ENCODE measurements at places on chromosomes 7 and 10.
A peak's percentile ranks its signal among the peaks of the same experiment; 100 is the strongest.

GRCh38 chr7:2934211-2934731, 90.2 kb upstream of the GNA12 start:
- no peak for DNase-seq

GRCh38 chr10:132146271-132146671, 40.5 kb upstream of the DPYSL4 start:
- no peak for DNase-seq

GRCh38 chr7:139692723-139693122, 85.1 kb downstream of the HIPK2 start:
- DNase-seq, result no peak

DNA sequence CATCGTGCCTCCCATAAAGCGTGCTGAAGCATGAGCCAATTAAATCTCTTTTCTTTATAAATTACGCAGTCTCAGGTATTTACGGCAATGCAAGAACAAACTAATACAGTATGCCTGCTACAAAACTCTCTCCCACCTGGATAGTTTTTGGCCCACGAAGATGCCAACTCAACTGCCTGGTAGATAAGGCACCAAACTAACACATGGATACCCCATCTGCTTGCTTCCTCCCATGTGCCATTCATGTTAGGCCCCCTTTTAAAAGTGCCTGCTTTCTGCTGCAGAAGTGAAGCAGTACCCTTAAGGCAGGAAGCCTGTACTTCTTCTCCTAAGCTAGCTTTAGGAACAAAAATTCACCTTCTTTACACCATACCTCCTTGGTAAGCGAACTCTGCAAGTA, 15.6 kb upstream of the EPC1 start:
- no peak for DNase-seq

DNA sequence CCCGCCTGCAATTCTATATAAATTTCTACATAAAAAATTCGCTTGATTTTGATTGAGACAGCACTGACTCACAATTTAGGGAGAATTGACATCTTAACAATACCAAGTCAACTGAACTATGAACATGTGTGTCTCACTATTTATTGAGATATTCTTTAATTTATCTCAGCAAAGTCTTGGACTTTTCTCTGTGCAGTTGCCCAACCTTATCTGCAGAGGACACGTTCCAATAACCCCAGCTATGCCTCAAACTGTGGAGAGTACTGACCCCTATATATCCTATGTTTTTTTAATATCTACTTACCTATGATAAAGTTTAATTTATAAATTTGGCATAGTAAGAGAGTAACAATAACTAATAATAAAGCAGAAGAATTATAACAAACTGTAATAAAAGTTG, 69.4 kb upstream of the PIP4K2A start:
- no peak for DNase-seq

GRCh38 chr7:24438232-24438631, 135.0 kb upstream of the PALS2 start:
- DNase-seq, result no peak

GRCh38 chr7:90413185-90413528, 9.9 kb downstream of the CLDN12 start:
- no peak for DNase-seq

DNA sequence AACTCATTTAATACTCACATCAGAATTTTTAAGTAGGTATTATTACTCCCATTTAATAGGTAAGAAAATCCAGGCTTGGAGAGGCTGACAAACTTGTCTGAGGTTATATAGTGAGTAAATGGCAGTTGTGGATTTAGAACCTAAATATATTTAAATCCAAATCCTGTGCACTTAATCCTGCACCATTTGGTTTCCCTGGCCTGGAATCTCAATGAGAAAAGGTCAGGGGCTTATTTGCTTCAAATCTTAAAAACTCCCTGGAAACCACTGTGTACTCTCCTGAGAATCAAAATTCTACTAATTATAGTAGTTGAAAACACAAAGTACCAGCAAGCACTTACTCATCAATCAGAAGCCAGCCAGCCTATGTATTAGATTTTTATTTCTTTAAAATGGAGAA, 97.7 kb downstream of the DNMBP start:
- no peak for DNase-seq

DNA sequence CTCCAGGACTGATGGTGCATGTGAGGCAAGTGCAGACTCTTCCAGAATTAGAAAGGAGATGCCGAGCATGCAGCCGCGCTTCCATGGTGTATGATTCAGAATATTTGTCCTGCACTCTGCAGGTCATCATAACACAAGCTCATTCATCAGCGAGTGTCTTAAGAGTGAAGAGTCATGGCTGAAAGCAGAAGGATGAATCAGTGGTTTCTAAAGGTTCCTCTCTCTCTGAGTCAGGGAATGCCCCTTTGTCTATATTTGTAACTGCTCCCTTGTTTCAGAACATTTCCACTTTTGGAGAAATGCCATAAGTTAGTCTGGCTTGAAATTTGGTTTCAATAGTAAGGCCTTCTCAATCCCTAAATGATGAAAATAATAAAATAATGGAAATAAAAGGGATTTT, 52.3 kb downstream of the HECW1 start:
- DNase-seq, result no peak

DNA sequence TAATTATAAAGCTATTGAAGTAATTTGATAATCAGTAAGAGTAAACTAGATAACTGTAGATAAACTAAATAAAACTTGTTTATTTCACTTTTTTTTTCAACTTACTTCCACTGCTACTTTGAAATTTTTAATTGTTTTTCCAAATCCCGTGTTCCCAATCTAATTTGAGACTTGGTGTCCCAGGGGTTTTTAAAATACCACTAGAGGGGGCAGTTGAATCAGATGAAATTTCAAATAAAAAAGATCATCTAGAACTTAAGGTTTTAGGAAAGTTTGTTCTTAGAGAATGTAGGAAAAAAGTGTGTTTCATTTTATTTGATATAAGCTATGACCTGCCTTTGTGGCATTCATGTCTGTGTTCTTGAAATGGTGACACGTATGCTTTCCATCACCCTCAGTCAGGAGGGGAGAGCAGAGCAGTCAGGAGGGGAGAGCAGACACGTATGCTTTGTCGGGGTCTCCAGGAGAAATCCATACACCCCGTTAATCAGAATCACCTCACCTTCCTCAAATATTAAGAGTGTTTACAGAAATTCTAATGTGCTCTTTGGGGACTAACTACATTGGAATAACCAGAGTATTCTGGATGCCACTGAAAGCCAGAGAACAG, 49.9 kb downstream of the C10orf67 start:
- no peak for DNase-seq

GRCh38 chr7:22949944-22950343, 64.0 kb downstream of the HYCC1 start:
- DNase-seq, result no peak

DNA sequence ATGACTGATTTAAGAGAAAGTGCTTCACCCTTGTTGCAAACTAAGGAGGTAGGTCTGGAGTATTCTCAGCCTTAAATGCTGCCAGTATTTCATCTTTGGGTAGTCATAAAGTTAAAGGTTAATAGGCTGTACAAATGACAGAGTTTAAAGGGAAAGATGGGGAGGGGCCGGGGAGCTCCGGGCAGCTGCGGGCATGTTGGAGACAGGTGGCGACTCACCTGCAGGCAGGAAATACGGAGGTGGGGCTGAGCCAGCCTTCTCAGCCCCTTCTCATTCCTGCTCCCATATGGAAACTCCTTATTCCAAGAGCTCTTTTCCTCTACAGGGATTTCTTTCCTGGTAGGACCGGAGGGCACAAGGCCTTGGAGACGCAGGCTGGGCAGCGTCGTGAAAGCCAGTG, 31.8 kb upstream of the HMX3 start:
- no peak for DNase-seq

- no peak for DNase-seq
These were observed 282.0 kb downstream of the ADK start for GRCh38 chr10:74432841-74433594.

DNA sequence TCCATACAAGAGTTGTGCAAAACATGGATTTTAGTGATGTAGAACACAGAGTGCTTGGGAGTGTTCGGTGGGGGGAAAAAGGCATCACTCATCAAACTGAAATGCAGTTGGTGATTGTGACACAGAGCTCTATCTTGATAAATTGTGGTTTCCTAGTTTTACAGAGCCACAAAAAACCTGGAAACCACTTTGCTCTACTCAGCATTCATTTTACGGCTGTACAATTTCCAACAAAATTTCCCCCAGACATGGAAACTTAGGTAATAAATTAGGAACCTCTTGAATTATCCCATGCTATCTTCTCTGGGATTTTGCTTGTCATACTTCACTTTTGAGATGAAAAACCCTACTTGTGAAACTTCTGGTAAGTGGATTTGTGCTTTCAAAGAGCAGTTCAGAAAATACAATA, 614.9 kb upstream of the FZD8 start:
- DNase-seq, result no peak

DNA sequence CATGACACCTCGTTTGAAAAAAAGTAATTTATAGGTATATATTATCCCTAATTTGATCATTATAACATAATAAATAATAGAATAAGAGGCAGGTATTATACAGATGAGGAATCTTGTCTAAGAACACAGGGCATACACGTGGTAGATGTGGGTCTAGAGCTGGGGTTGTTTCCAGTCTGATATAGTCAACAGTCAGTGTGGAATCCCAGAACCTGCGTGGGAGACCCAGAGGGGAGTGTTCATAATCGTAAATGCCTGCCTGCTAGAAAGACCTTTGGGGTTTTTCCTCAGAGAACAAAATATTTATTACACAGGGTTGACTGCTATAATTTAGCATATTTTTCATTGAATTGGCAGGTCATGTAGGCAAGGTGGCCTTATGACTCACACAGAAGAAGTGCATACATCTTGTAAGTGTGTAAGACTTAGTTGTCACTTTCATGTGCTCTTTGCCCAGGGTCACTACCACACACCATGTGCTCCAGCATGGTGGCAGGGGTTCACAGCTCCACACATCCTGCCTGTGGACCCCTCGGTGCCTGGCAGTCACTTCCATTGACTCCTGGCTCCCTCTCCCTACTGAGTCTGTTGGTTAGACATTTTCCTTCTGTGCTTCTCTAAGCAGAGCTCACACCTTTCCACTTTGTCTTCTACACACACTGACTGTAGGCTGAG, 94.9 kb upstream of the IKZF1 start:
- DNase-seq, result no peak

DNA sequence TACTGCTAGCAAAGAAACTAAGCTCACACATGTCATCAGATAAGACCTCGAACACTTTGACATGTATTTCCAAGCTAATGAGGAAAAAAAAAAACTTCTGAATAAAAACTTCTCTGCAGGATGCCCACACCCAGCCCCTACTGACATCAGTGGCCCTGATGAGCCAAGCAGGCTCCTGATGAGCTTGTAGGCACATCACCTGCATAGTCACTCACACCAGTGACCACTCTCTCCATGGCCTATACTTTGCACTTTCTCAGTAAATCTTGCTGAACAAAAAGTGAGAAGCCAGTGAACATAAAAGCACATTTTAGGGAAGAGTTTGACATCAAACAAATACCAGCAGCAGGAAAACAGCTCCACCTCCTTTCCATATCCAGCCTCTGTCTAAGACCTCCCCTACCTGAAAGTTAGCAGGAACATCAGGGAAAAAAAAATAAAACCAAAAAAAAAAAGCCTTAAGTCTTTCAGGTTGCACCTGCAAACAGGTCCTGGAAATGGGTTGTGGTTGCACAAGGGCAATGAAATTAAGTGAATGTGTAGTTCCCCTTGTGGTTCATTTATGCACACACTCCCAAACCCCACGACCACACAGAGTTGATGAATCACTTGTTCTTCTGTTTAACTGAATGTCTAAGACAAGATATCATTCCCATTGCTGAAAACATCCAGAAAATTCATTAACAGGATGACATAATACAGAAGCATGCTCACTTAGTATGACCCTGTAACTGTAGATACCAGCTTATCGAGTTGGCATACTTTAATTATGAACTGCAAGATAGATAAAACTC, 205.2 kb upstream of the PDE1C start:
- DNase-seq, result no peak

DNA sequence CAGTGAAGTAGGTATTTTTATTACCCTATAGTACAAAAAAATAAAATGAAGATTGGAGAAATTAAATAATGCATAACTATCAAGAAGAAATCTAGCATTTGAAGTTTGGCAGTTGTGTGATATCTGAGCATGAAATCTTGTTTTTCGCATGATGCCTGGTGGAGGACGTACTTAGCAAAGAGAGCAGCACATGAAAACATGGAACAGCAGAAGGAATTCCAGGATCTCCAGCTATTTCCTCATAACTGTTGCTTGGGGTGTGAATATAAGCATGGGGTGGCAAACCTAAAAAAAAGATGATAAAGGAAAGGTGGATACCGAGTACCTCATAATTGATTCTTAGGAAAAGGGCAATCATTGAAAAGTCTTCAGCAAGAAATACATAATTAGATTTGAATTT, 174.3 kb upstream of the FAM3C start:
- no peak for DNase-seq

GRCh38 chr7:79137942-79138341, 315.5 kb downstream of the MAGI2 start:
- DNase-seq, result no peak

GRCh38 chr7:3294432-3295100, 6.5 kb upstream of the SDK1 start:
- no peak for DNase-seq

- DNase-seq, result no peak
These were observed 83.9 kb downstream of the PIP4K2A start for GRCh38 chr10:22630234-22631174.

DNA sequence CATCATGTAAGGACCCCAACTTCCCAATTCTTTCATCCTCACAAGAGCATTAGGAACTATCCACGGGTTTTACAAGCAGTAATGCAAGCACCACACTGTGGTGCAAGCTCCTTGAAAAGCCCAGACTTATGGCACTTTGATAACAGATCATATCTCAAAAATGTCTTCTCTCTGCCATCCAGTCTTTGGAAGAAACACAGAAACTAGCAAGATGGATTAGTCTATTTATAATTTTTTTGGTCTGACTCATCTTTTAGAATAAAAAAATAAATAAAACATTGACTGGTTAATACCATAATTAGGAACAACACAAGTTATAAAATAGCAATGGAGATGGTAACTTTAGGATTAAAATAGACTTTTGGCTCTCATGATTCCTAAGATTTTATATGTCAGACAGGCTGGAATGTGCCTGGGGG, 49.0 kb upstream of the CALD1 start:
- no peak for DNase-seq

GRCh38 chr10:70958396-70958795, 70.0 kb upstream of the PCBD1 start:
- DNase-seq, result no peak

GRCh38 chr10:49096890-49097445, 18.4 kb downstream of the VSTM4 start:
- no peak for DNase-seq

- no peak for DNase-seq
These were observed 120.2 kb upstream of the STARD3NL start for GRCh38 chr7:38057829-38058228.

DNA sequence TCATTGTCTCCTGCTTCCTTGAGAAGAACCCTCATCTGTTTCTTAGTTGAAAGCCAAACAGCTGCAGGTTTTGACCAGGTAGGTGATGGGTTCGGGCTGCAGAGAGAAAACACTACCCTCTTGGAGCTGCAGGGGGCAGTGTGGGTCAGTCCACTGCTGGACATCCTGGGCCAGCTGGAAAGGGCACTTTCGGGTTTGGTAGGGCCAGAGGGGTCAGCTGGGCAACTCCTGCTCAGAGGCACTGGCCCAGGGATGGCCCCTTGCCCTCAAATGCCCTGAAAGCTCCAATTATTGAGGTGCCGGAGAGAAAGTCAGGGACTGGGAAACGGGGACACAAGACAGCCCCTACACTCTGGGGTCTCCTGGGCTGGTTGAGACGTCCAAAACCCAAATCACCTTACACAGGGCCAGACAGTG, 90.7 kb downstream of the MKI67 start:
- peak; percentile 55 for DNase-seq

GRCh38 chr7:143979998-143980397, 20.1 kb upstream of the OR6B1 start:
- no peak for DNase-seq
